ENCODE measurements at places on chromosomes 16 and 17. TPM values are rescaled to one million over a fixed set of nuclear protein-coding genes. Genes with fewer than 3 reads are reported as not detected.

Gene SRL
- total RNA-seq: not detected

Gene HOXB13
- total RNA-seq: 0.05 TPM

Gene NKIRAS2
- 25.8 TPM for total RNA-seq

Gene SLC5A10
- not detected for total RNA-seq

Gene MYH8
- not detected for total RNA-seq

Gene DNAH9
- total RNA-seq: 0.05 TPM

Gene SMTNL2
- not detected for total RNA-seq

Gene ITGA2B
- 0.51 TPM for total RNA-seq

Gene OSBPL7
- 14.2 TPM for total RNA-seq

Gene GFOD2
- 16.1 TPM for total RNA-seq

Gene ABCC3
- 1.5 TPM for total RNA-seq

Gene RAC3
- 14.6 TPM for total RNA-seq

Gene GPRC5C
- 0.36 TPM for total RNA-seq

Gene TPSD1
- not detected for total RNA-seq

DNA sequence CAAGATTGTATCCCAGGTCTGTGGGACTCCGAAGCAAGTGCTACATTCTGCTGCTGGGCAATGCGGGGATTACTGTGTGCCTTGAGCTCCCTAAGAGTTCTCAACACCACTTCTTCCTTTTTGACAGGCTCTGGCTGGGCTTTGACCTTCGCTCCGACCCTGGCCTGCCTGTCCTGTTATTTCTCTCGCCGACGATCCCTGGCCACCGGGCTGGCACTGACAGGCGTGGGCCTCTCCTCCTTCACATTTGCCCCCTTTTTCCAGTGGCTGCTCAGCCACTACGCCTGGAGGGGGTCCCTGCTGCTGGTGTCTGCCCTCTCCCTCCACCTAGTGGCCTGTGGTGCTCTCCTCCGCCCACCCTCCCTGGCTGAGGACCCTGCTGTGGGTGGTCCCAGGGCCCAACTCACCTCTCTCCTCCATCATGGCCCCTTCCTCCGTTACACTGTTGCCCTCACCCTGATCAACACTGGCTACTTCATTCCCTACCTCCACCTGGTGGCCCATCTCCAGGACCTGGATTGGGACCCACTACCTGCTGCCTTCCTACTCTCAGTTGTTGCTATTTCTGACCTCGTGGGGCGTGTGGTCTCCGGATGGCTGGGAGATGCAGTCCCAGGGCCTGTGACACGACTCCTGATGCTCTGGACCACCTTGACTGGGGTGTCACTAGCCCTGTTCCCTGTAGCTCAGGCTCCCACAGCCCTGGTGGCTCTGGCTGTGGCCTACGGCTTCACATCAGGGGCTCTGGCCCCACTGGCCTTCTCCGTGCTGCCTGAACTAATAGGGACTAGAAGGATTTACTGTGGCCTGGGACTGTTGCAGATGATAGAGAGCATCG is 2.4 kb downstream of the SLC16A13 start:
- no peak for DNase-seq

- no peak for DNase-seq
Measured at GRCh38 chr16:8751481-8752311, 45.7 kb downstream of the TMEM186 start.

- DNase-seq: no peak
Measured at GRCh38 chr16:81738783-81739496, 40.2 kb upstream of the PLCG2 start.

DNA sequence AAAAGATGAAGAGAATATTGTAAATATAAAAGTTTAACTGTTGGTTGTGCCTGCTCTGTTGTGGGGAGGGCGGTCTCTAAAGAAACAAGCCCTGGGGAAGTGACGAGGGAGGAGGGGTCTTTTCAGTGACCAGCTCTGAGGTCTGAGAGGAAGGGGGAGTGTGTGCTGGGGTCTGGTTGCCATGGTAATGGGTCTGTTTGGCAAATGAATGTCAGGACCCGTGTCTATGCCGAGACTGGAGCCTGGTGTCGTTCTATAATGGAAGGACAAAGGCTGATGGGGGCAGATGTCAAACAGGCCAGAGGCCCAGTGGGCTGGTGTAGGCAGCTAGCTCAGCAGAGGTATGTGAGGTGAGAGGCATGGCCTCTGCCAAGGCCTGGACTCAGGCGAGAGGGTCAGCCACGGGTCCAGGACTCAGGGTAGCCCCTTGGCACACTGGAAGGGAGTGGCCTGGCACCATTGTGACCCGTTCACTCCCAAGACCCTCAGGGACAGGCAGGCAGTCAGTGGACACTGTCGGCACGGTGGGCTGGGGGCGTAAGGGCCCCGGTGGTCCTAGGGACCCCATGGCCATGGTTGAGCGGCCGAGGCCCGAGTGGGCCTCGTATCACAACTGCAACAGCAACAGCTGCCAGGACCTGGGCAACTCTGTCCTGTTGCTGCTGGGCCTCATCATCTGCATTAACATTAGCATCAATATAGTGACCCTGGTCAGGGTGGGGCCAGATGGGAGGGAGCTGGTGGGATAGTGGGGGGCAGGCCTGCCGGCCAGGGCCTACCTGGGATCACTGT is at the start of gene SPEM1:
Gene SPEM1, plus strand, starts transcription at position 506 of the 792 bp plus-strand sequence. Its CDS starts 61 bp downstream, at position 567.
- no peak for DNase-seq

- DNase-seq: no peak
Measured at GRCh38 chr17:11643851-11644250, 45.6 kb downstream of the DNAH9 start.

DNA sequence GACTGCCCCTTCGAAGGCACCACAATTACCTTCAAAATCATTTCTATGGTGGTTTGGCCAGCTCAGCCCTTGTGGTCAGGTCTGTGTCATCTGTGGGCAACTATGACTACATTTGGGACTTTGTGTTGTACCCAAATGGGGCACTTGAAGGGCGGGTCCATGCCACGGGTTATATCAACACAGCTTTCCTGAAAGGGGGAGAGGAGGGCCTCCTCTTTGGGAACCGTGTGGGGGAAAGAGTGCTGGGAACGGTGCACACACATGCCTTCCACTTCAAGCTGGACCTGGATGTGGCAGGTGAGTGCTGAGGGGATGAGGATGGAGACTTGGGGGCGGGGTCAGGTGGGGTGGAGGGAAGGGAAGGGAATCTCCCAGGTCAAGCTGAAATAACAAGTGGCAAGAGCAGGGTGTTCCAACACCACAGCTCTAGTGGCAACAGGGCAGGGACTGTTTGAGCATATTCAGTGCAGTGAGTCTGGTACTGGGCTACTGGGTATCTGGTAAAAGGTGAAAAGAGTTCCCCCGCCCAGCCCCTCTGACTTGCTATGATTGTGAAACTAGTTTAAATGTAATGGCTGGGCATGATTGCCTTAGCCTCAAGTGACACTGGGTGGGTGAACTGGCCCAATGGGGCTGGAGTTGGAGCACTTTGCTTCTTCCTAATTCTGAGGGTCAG is 1.7 kb downstream of the AOC2 start:
- DNase-seq: no peak

- DNase-seq: no peak
Measured at GRCh38 chr16:89598199-89598598, 15.2 kb upstream of the DPEP1 start.

DNA sequence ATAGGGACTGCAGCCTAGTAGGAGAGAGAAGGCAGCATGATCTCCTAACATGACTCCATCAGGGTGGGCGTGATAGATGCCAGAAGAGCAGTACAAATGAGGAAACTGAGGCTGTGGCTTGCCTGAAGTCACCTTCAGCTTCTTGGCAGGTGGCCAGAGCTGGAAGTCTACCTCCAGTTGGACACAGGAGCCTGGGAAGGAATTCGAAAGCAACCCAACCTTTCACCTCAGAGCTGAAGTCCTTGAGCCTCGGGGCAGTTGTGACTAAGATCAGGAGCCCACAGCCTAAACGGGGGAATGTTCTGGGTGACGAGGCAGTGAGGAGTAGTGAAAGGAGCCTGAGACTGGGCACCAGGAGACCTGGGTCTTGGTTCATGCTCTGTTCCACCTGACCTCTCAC is 9.4 kb upstream of the SLC52A1 start:
- DNase-seq: no peak

- DNase-seq: no peak
Measured at GRCh38 chr16:85354686-85355514, 242.6 kb upstream of the CIBAR2 start.

DNA sequence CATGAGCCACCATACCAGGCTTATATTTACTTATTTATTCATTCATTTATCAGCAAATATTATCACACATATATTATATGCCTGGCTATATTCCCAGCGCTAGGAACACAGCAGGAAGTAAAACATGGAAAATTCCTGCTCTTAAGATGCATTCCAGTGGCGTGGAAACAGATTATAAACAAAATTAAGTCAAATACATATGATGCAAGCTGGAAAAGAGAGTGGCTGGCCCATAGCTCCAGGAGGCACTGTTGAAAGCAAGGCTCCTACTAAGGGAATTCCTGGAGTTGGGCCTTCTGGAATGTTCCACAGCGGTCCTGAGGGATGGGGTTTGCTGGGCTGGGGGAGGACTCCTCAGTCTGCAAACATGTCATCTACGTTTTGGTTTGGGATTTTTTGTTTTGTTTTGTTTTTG is 18.4 kb downstream of the ADCY9 start:
- DNase-seq: no peak

DNA sequence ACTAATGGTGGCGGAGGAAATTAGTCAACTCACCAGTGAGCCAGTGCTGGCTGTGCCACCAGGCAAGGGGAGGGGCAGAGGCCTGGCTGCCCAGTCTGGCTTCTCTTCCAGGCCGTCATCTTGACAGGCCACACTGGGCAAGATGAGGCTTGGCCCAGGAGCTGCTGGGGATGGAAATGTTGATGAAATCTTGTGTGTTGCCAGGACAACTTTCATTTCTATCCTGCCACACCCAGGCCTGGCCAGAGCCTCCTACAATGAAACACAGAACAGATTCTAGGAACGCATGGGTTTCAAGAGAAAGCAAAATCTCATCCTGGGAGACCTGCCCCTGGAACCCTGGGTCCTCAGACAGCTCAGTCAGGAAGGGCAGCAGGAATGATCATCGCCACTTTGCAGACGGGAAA is 9.3 kb downstream of the HEXIM2 start:
- no peak for DNase-seq

- no peak for DNase-seq
Measured at GRCh38 chr16:79317521-79317920, 283.0 kb downstream of the MAF start.

DNA sequence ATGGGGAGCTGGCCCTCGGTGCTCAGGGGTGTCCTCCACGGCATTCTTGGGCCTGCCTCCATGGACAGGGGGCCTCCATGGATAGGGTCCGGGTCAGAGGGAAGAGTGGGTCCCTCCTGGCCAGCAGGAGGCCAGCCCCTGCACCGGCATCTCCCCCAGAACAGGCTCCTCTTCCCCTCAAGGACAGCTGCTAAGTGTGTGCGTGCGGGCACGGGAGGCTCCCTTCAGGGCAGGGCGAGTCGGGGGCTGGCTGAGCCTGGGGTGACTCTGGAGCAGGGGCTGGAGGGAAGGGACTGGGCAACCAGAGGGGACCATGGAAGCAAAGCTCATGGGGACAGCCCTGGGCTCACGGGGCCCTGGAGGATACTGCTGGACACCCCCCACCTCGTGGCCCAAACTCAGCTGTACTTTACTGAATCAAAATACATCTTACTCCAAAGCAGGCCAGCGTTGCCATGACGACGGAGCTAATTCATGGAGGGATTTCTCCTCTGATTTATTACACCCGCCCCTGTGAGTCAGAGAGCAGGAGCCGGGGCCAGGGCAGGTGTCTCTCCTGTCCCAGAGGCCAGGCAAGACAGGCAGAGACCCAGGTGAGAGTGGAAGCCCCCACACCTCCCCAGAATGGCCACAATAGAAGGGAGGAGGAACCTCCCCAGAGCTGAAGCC is 2.1 kb downstream of the CASKIN1 start:
- no peak for DNase-seq

- no peak for DNase-seq
Measured at GRCh38 chr17:1612400-1612799, 16.2 kb downstream of the SLC43A2 start.

- DNase-seq: no peak
Measured at GRCh38 chr16:23869052-23869451, 33.3 kb downstream of the PRKCB start.

- peak; percentile 24 for DNase-seq
Measured at GRCh38 chr16:85395207-85395912, 217.8 kb upstream of the GSE1 start.

GRCh38 chr17:15955793-15956541 is 11.0 kb downstream of the ADORA2B start:
- DNase-seq: no peak

- DNase-seq: no peak
Measured at GRCh38 chr16:27511657-27512448, 37.9 kb downstream of the GTF3C1 start.

DNA sequence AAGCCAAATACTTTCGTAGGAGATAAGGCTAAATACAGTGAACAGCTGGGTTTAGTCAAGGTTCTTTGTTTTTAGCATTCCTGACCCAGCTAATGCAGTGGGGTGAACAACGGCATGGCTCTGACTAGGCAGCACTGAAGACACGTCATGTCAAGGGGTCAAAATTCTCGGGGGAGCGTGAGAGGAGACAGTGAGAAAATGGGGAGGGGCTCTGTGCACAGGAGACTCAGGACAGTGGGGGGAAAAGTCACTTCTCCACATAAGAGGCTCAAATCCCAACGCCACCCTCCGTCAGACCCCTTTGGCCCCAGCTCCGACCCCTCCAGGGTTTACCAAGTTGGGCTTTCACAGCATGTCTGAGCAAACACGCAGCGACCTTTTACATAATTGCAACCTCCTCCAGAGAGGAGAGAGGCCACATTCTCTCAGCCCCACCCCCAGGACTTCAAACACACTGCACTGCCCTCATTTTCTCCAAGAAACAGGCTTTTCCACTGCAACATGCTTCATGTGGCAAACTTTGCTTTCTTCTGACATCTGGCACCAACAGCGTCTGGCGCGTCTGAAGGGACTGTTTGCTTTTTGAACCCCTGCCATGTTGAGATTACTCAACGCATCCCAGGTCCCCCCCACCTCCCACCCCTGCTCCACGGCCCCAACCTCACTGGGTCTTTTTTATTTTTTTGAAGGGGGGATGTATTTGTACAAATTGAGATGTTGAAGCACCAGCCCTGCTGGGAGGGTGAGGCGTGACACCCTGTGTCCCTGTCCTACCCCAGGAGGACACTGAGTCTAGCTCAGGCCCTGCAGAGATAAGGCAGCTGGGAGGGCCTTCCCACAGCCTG is 30.0 kb downstream of the AXIN2 start:
- DNase-seq: no peak

- DNase-seq: no peak
Measured at GRCh38 chr17:38919316-38920078, 5.9 kb upstream of the LASP1NB start.

GRCh38 chr16:82265809-82266208 is 95.8 kb upstream of the MPHOSPH6 start:
- DNase-seq: no peak

- DNase-seq: no peak
Measured at GRCh38 chr16:19522397-19522732, 467 bp upstream of the GDE1 start.

GRCh38 chr17:40129498-40129897 is 7.7 kb downstream of the MSL1 start:
- no peak for DNase-seq

GRCh38 chr17:81400154-81400977 is 5.1 kb downstream of the BAHCC1 start:
- DNase-seq: no peak

Data from GM12878 (cell line).